Stimulated activated CD8-positive, alpha-beta memory T cell treated with anti-CD3 and anti-CD28 coated beads, Interleukin-15, amount 100 ng/mL, for 48 hours (primary cell): ENCODE measurements at places on chromosomes 12 and 14.

DNA sequence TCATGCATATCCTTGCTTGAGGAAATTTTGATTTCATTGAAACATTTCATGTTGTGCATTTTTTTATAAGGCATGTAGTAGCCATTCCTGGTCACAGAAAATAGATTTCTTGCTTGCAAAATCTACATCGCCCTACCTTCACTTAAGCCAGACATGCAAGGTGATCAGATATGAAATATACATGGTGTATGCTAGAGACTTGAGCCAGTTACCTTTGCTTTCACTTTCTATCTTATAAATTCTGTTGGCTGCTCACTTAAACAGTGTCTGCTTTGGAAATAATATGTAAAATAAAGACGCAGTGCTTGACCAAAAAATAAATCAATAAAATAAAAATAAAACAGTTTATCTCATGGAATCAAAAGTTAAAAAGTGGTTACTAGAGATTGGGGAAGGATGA, 136.5 kb downstream of the LRFN5 start:
- DNase-seq, result no peak

- peak; percentile 2 for DNase-seq
Observed at GRCh38 chr14:78253986-78254385, 83.8 kb downstream of the NRXN3 start.

DNA sequence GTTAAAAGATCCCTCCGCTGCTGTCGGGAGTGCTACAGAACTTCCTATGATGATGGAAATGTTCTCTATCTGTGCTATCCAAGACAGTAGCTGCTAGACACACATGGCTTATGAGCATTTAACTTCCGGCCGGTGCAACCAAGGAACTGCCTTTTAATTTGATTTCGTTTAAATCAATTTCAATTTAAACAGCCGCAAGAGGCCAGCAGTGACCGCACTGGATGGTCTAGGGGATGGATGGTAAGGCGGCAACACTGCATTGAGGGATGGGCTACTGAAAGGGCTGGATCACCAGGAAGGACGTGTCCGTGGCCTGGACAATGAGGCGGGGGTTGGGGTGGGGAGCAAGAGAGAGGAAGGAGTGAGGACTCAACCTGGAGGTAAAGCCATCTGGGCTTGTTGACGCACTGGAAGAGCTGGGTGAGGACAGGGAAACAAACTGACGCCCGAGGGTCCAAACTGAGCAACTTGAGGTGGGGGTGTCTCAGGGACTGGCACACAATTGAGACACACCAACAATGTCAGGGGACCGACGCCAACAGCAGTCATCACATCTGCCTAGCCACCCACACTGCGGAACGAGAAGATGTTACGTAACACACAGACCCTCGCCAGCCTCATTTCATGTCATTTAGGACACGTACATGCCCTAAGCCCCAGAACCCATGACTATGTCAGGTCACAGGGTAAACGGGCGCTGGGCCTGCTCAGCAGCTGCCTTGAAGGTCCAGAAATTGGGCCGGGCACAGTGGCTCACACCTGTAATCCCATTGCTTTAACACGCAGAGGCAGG, 57.6 kb downstream of the SCARB1 start:
- DNase-seq, result no peak

DNA sequence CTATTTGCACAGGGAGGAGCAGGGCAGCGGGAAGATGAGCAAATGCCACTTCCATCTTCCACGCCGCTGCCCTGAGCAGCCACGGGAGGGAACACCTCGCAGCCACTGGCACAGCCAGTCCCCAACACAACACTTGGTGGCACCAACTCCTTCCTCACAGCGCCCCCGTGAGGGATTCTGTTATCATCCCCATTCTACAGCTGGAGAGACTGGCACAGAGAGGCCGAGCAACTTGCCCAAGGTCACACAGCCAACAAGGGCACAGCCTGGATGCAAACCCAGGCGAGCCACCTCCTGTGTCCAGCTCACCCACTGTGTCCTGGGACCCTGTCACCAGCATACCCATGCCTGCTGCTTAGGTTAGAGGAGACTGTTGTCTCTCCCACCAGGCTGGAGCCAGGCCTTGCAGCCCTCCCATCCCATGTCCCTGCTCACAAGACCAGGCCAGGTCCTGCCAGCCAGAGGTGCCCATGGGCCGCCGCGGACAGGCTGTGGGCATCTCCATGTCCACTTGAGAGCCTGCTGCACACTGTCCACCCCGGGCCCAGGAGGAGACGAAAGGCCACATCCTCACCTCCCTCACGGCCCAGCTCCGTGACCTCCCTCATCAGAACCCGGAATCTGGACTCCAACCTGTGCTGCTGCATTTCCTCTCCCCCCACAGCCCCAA, 57.0 kb downstream of the NCOR2 start:
- no peak for DNase-seq

DNA sequence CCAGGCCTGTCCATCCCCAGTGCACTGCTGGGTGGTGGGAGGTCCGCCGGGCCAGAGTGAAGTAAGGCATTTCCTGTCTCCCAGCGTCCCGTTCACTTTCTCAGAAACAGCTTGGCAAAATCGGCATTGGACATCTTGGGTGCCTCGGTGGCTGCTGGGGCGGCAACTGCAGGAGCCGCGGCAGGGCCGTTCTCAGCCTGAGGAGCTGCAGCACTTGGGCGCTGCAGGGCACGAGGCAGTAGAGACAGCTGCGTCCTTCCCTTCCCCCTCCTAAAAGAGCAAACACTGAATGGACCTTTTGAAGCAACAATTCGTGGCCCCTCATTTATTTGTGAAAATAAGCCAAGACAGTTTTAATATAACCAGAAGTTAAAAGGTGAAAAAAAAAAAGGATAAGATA, 8.3 kb downstream of the FICD start:
- no peak for DNase-seq

DNA sequence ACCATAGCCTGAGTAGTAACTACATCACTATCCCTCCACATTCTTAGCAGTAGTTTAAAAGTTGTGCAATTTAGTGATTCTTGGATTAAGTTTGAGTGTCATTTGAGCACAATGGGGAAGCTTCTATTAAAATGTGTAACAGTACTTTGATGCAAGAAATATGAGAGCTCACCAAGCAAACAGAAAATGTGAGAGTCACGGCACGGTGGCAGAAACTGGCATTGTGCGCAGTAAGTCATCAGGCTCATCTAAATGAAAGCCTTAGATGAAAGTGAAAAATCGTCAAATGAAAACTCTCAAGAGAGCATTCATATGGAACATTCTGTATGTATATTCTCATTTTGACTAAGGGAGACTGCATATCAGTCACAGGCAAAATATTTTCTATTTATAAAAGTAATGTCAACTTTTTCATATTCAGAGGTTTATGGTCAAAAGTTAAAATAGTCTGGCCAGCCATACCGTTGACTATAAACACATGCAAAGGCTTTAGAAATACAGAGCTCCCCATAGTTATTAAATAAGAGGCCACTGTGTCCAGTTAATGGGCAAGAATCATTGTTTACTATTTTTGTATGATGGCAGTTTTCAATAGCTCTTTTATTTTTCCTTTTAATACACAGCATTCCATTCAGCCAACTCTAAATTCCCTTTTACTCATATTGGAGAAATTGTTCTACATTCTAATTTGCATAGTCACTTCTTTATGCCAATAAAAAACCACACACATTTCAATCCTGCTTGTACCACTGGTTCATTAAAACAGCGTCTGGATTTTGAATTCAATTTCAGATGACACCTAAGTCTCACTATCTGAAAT, 167.9 kb downstream of the PRKD1 start:
- DNase-seq, result no peak

GRCh38 chr14:96126339-96126782, 78.3 kb upstream of the BDKRB2 start:
- DNase-seq, result no peak

DNA sequence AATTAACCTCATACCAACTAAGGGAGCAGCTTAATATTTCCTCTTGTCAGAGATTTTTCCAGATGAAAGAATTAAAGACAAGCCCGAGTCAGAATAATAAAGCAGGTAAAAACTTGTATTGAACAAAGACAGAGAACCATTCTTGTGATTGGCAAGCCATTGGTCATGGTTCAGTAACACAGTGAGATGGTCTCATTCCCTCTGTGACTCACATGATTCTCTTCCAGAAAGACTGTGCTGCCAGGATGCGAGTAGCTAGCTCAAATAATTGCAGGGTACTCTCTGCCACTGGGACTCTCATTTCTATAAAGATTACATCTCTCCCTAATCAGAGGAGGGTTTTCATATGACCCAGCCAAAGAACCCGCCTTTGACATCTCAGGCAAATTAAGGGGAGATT, 179.4 kb downstream of the PHLDA1 start:
- no peak for DNase-seq

DNA sequence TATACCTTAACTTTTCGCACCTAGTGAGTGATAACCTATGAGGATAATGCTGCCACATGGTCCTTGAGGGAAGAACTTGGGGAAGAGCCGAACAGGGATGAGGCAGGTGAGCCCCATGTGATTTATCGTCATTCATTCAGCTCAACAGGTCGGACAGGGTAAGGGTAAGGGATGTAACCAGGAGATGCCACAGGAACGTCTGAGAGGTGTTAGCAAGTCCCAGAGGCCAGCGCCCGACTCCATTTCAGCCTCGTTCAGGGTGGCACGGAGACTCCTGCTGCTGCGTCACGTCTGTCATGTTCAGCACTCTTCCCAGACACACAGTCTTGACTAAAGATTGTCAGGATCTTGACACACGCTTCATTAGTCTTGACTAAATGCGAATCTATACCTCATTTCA, 23.4 kb upstream of the TIGAR start:
- no peak for DNase-seq

DNA sequence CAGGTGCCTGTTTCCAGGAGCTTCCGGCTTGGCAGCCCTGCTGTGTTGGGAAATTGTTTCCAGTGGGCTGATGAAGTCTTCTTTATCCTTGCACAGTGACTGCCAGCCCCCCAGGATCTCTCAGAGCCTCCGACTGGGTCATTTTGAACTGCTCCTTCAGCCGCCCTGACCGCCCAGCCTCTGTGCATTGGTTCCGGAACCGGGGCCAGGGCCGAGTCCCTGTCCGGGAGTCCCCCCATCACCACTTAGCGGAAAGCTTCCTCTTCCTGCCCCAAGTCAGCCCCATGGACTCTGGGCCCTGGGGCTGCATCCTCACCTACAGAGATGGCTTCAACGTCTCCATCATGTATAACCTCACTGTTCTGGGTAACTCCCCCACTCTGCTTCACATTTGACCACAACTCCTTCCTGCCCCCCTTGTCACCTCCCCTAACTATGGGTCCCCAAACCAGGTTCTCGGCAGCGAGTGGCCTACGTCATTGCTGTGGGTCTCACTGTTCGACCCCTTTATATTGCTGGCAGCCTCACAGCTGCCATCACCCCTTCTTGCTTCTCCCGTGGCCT, 2.3 kb downstream of the LAG3 start:
- peak; percentile 65 for DNase-seq

DNA sequence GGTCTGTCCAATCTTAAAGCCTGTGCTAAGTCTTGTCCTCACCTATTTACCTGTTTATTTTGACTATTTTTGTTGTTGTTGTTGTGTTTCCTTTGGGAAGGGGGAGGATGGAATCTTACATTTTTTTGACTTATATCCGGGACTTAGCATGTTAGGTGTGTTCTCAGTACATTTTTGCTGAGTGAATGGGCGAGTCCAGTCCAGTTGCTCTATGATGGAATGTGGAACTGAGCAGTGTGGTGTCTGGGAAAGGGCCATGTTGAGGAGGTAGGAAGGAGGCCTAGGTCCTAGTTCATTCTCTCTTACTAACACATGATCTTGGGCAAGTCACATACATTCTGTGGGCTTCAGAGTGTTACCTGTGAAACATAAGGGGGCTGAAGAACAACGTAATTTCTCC, 80.9 kb upstream of the SLC38A2 start:
- DNase-seq, result no peak

DNA sequence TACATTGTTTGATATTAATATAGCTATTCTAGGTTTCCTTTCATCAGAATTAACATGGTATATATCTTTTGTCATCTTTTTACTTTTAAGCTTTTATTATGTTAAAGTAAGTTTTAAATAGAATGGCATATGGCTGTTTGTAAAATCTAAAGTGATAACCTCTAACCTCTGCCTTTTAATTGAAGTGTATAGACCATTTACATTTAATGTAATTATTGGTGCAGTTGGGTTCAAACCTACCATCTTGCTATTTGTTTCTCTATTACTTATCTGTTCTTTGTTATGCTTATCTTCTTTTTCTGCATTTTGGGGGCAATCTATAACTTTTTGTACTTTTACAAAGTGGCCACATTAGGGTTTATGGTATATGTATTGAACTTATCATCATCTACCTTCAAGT, 35.8 kb downstream of the PRMT8 start:
- no peak for DNase-seq

- no peak for DNase-seq
Observed at GRCh38 chr14:65095633-65096205, 6.6 kb downstream of the MAX start.

- DNase-seq, result no peak
Observed at GRCh38 chr12:123428591-123428990, 7.9 kb downstream of the RILPL2 start.

DNA sequence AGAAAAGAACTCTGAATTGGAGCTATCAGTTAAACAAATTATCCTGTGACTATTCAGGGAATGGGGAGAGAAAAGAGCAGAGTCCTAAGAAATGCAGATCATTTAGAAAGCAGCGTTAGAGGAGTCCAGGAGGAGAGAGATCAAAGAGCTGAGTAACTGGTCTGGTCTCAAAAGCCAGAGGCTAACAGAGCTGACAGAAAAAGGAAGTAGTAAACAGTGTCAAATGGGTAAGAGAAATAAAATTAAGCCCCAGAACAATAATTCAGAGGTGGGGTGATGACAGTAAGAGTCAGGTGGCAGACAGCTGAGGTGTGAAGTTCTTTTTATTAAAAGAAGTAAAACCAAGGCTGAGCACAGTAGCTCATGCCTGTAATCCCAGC, 19.3 kb downstream of the GXYLT1 start:
- no peak for DNase-seq

- DNase-seq, result no peak
Observed at GRCh38 chr14:68234101-68234905, 414.7 kb downstream of the RAD51B start.

GRCh38 chr14:81990312-81990761, 456.7 kb upstream of the SEL1L start:
- DNase-seq, result no peak

GRCh38 chr12:104611671-104612070, 154.9 kb downstream of the CHST11 start:
- no peak for DNase-seq

DNA sequence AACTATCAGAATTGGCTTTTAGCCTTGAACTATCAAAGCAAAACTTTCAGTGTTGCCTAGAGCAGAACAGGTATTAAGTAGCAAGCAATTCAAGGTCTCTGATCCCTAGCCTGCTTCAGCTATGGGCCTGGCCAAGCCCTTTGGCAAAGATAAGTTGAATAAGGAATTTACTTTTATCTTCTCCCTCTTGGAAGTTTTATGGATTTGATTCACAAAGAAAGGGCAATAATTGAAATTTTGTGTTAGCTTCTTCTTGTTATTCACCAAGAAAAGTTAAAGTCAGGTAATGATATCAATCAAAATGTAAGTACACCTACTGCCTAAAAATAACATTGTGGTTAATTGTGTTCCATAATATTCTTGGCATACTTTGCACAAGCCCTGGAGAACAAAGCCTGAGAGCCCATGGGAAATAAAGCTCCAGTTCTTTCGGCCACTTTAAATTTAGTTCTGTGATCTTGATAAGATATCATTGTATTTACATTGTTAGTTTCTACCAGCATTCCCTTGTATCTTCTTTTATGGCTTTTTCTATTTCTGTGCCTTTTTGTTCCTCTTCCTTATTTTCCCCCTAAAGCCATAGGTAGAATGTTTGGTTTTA, 158.0 kb downstream of the RAD51B start:
- DNase-seq, result no peak

GRCh38 chr14:81033698-81034240, 78.3 kb downstream of the TSHR start:
- DNase-seq, result no peak

GRCh38 chr12:53612978-53613377, 13.2 kb downstream of the ATF7 start:
- DNase-seq, result no peak
